ENCODE measurements at places on chromosomes 16 and 17. TPM values are rescaled to one million over a fixed set of nuclear protein-coding genes. Genes with fewer than 3 reads are reported as not detected.

- DNase-seq = no peak
These were observed 992 bp downstream of the NLRC3 start for GRCh38 chr16:3576211-3576610.

GRCh38 chr17:19630661-19631060 is 17.9 kb upstream of the ALDH3A2 start:
- DNase-seq = no peak

Gene STH
- not detected for polyA plus RNA-seq

DNA sequence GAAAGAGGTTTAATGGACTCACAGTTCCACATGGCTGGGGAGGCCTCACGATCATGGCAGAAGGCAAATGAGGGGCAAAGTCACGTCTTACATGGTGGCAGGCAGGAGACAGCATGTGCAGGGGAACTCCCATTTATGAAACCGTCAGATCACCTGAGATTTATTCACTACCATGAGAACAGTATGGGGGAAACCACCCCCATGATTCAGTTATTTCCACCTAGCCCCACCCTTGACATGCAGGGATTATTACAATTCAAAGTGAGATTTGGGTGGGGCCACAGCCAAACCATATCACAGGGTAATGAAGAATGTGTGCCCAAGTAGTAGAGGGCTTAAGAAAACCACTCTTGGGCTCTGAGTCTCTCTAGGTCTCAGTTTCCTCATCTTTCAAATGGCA is 85.1 kb downstream of the PRKCB start:
- no peak for DNase-seq

Gene NECAB2
- 0.66 TPM for polyA plus RNA-seq

GRCh38 chr16:79089735-79090284 is 510.7 kb downstream of the MAF start:
- no peak for DNase-seq

- DNase-seq = no peak
These were observed 159.6 kb downstream of the HAPSTR1 start for GRCh38 chr16:9251026-9251425.

Gene EXOC3L1
- 12.9 TPM for polyA plus RNA-seq

Gene ZSCAN10
- 0.08 TPM for polyA plus RNA-seq

DNA sequence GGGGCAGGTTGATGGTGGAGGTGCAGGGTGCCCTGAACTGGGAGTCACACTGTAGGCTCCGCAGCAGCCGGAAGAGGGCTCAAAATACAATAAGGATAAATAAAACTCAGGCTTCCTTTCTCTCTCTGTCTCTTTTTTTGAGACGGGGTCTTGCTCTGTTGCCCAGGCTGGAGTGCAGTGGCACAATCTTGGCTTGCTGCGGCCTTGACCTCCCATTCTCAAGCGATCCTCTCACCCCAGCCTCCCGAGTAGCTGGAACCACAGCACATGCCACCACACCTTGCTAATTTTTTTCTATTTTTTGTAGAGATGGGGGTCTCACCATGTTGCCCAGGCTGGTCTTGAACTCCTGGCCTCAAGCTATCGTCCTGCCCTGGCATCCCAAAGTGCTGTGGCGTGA is 32.9 kb upstream of the NPTX1 start:
- no peak for DNase-seq

GRCh38 chr17:76147211-76148014 is 6.4 kb upstream of the FOXJ1 start:
- no peak for DNase-seq

Gene NPIPB6
- polyA plus RNA-seq = 2.0 TPM

- no peak for DNase-seq
These were observed 7.3 kb downstream of the MAPK8IP3 start for GRCh38 chr16:1713331-1713730.

Gene PSME3
- 45.7 TPM for polyA plus RNA-seq

Gene PLEKHG4
- 9.9 TPM for polyA plus RNA-seq

DNA sequence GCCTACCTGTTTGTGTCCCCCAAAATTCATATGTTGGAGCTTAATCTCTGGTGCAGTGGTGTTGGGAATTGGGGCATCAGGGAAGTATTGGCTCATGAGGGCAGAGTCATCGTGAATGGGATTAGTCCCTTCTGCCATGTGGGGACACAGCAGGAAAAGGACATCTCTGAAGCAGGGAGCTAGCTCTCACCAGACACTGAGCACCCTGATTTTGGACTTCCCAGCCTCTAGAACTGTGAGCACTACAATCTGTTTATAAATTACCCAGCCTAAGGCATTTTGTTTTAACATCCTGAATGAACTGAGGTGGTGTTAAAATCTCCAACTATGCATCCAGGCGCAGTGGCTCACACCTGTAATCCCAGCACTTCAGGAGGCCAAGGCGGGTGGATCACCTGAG is 206.0 kb downstream of the SEC14L1 start:
- no peak for DNase-seq

GRCh38 chr16:65314627-65315008 is 192.8 kb upstream of the CDH11 start:
- no peak for DNase-seq

GRCh38 chr16:85650844-85651628 is 37.7 kb downstream of the GINS2 start:
- DNase-seq = no peak

Gene SPNS2
- polyA plus RNA-seq = 7.1 TPM

- no peak for DNase-seq
These were observed 28.9 kb upstream of the RPH3AL start for GRCh38 chr17:381516-381915.

Data from forelimb muscle (tissue), 1 donor.